ENCODE measurements at places on chromosomes 6 and 20. TPM values are rescaled to one million over a fixed set of nuclear protein-coding genes. Genes with fewer than 3 reads are reported as not detected.

The ULBP3 gene
- polyA plus RNA-seq: 5.2 TPM

The FOXF2 gene
- polyA plus RNA-seq: not detected

The VPS16 gene
- polyA plus RNA-seq: 37.6 TPM

The COL12A1 gene
- polyA plus RNA-seq: 48.5 TPM

The ECT2L gene
- not detected for polyA plus RNA-seq

The DAAM2 gene
- polyA plus RNA-seq: 0.46 TPM

The NKAIN4 gene
- 0.04 TPM for polyA plus RNA-seq

The KHDC1 gene
- polyA plus RNA-seq: 4.2 TPM

The ASIP gene
- not detected for polyA plus RNA-seq

The DEFB115 gene
- polyA plus RNA-seq: not detected

The SAPCD1 gene
- 3.0 TPM for polyA plus RNA-seq

DNA sequence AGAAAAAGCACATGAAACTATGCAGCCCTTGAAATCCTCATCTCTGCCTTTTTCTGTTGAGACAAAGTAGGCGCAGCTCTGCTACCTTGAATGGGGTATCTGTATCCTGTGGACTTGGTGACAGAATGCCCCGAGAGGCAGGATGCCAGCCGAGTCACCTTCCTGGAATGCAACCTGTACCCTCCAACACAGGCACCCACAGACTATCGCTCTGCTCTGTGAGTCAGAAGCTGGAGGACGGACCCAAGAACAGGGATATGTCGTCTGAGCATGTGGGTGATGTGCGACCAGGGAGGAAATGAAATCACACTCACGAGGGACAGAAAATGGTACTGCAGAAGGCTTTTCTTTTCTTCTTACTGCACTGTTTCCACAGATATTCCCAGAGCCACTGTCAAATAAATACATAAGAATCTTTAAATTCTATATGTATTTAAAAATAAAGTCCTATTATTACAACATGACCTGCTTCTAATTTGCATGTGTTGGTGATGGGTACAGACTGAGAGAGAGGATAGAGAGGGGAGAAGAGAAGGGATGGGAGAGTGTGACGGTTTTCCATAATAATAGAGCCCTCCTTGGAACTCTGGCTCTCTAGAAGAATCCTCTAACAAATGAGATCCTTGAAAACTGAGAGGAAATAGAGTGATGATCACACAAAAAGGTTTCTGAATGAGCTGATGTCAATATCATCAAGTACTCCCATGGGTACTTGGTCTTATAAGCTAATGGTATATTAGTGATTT is 308.1 kb downstream of the FOXC1 start:
- peak; percentile 86 for DNase-seq

DNA sequence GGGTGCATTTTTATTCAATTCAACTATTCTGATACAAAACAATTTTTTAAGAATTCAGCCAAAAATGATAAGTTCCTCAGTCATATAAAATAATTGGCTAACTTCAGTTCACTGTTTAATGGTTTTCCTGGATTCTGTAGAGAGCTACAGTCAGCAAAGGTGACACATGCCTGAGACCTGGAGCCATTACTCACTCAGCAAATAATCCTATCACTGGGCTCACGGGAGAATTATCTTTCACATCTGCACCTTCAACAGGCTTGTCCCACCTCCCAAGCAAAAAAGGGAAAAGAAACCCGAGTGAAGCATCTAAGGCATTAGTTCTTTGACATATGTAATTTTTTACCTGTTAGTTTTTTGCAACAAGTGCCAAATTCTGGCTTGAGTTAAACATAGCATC is 34.9 kb upstream of the FOXA2 start:
- DNase-seq: no peak

DNA sequence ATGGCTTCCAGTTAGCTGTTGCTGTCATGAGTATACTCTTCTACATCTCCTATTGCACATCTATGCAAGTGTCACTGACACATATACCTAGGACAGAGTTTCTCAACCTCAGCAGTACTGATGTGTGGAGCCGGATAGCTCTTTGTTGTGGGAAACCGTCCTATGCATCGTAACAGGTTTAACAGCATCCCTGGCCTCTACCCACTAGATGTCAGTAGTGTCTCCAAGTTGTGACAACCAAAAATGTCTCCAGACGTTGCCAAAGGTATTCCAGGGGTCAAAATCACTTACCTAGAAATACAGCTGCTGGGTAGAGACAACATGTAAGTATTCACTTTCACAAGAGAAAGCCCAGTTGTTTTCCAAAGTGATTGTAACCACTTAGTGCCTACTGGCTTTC is 637.6 kb downstream of the RNF144B start:
- DNase-seq: no peak

GRCh38 chr6:19356692-19357091 is 480.5 kb upstream of the ID4 start:
- DNase-seq: no peak

GRCh38 chr6:83860782-83861495 is 1.4 kb downstream of the CYB5R4 start:
- DNase-seq: no peak

- DNase-seq: no peak
These were observed 39.2 kb upstream of the KCNG1 start for GRCh38 chr20:51062065-51062464.

GRCh38 chr6:34600101-34600500 is 44.0 kb upstream of the SPDEF start:
- no peak for DNase-seq

DNA sequence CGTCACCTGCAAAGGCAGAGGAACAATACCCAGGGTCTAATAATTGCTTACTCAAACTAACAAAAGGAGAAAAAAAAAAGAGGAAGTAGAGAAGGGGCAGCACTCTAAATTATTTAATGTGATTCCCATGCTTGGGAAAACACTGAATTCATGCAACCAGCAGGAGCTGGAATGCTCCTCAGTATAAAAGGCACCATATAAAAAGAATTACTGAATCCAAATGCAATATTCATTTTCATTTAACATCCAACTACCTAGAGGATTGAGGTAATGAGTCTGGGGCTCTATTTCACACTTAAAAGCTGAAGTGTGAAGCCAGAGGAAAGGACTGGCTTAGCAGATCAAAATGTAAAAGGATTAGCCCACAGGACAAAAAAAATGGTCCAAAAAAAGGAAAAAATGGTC is 8.7 kb downstream of the B4GALT5 start:
- no peak for DNase-seq

- DNase-seq: no peak
These were observed 571.5 kb downstream of the HDGFL1 start for GRCh38 chr6:23140871-23141270.

GRCh38 chr6:154510144-154510905 is at the start of gene CNKSR3:
Gene CNKSR3, minus strand, starts transcription at chr6:154510685. Its CDS starts 571 bp downstream, at chr6:154510114.
- peak; percentile 96 for DNase-seq

DNA sequence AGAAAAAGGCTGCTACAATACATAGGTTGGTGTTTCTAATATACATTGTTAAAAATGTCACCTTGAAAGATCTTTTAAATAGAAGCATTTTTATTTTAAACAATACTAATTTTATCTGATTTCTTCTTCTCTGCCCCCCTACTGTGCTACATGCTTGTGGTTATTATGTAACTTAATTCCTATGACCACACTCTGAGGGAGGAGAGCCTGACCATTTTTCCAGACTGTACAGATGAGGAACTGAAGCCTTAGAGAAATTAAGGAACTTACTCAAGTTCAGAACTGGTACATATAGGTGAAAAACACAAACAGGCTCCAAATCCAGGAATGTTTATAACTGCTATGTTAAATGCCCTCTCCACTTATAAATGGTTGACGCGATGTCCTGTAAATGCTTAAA is 43.4 kb upstream of the ARHGAP18 start:
- no peak for DNase-seq

DNA sequence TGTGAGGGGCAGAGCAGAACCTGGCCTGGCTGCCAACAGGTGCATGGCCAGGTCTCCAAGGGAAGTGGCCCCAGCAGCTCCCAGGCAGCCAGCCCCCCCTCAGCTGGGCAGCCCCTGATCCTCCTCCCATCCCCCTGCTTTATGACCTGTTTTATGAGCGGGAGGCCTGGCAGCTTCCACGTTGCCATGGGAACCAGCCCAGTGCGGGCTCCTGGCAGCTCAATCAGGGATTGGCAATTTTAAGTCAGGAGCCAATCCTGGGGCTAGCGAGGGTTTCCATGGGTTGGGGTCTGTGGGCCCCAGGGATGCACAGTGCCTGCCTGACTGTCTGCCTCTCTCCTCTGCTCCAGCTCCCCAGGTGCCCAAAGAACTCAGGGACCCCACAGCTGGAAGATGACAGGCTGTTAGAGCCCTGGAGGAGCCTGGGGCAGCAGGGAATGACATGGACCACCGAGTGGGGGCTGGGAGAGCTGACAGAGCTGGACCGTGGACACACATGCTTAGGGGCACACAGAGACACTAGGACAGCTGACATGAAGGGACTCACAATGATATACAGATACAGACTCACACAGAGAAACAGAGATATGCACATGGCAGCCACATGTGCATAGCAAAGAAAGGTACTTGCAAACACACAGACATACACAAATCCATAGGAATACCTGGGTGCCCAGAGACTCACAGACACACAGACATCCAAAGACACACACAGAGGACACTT is 56.5 kb upstream of the SIRPA start:
- DNase-seq: no peak

DNA sequence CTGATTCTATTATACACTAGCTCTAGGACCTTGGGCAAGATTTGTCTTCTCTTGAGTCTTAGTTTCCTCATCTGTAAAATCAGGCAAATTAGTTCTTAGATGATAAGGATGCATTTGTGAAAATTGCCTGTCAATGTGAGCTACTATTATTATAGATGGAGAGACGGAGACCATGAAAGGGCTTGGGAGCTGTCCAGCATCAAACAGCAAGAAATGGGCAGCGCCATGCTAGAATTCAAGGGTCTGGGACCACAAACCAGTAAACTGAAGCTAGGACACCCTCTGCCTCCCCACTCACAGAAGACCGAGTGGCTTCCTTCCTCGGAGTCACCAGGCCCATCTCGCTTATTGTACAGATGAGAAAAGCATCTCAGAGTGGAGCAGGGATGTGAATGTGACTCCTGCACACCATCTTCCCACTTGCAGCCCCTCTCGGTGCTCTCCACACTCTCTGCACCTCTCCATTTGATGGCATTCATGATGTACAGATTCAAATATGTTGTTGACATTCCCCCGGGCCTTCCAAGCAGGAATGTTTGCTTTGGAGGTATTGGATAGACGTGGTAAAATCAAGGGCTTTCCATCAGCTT is 24.1 kb upstream of the BPIFA3 start:
- DNase-seq: no peak

DNA sequence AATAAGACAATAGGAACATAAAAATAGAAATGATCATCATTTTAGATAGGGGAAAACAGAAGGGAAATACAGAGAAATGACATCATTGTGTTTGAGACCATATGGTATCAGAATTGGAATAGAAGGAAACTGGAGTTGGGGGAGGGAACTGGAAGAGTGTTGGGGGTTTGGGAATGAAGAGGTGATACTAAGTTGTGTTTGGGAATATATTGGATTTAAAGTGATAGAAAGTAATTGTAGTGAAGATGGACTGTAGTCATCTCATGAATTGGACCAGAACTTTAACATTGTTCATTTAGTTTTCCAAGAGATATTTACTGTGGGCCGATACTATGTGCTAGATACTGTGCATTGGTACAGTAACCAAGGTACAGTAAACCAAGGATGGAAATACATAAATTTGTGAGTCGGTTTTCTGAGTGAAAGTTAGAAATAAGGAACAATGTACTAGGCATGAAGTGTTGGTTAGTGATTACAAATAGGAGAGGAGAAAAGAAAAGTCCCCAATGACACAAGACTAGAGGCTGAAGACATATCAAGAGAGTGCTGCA is 32.3 kb downstream of the KCNQ5 start:
- DNase-seq: no peak

GRCh38 chr20:1225263-1225782 is 521 bp upstream of the RAD21L1 start:
- DNase-seq: peak; percentile 48

DNA sequence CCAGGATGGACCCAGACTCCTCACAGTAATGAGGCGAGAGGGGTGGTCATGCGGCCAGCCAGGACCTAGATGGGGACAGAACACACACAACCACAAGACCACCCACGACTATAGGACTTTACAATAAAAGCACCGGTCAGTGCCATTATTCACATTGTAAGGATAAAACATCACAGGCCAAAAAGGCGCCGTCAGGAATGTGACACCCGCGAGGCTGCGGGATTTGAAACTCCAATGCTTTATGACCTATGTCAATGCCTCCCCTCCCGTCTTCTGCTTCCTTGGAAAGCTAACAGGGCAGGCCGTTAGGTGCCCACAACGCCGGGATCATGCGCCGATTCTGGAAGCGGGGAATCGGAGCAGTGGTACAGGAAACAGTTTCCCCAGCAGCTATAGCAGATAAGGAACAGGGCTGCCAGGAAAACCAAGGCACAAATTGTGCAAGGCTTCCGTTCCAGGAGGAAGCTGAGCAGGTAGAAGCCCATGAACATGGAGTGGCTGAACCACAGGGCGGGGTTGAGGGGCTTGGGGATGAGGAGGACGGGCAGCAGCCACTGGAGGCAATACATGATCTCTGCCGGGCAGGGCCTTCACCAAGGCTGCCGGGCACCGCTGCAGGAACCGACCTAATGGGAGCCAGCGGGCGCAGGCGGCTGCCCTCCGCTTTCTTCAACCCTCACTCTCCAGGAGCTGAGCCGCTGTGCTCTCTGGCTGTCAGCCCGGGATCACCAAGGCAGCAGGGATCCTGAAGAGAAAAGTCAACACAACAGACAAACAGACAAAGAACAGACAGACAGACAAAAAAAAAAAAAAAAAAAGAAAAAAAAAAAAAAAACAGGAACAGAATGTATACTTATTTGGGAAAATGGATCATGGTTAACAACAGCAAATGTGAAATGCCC is 2.2 kb upstream of the NNAT start:
- peak; percentile 87 for DNase-seq

DNA sequence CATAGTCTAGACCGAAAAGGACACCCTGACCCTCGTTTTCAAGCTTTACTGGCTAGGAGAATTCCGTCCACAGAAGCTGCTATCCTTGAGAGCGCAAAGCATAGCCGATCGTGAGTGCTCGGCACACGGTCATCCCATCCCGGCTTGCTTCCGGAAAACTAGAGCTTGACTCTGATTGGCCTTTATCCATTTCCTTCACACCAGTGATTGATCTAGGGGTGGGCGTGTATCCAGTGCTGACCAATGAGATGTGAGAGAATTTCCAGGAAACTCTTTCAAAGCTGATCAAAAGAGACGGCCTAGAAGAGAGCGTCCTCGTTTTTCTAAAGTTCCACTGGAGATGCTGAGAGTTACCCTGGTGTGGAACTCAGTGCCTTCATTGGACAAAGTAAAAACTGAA is 41.0 kb upstream of the NFATC2 start:
- no peak for DNase-seq

DNA sequence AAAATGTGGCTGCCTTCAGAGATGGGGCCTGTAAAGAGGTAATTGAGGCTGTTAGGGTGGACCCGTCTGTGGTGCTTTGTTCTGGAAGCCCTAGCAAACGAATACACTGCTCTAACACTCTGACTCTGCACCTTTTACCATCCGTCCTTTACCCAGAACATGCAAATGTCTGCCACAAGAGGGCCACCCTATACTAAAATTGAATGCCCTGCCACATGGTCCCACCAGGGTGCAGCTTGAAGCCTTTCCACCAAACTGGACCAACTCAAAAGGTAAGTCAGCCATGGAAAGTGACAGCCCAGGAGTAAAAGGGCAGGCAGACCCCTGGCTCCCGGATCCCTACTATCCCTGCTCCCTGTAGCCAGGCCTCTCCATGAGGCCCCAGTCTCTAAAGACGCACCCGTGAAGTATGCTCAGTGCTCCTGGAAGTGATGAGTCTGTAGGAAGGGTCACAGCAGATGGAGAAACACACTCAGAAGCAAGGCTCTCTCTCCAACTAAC is 5.8 kb upstream of the BFSP1 start:
- DNase-seq: peak; percentile 86

- DNase-seq: no peak
These were observed 62.9 kb upstream of the ARG1 start for GRCh38 chr6:131510094-131510493.

Data from endothelial cell of umbilical vein (primary cell).